Transverse colon (tissue), 4 donors: ENCODE measurements at places on chromosomes 7 and 10.
A peak's percentile ranks its signal among the peaks of the same experiment; 100 is the strongest.

- peak; percentile 27 for DNase-seq
Measured at GRCh38 chr10:80996615-80997193, 459.0 kb downstream of the SH2D4B start.

DNA sequence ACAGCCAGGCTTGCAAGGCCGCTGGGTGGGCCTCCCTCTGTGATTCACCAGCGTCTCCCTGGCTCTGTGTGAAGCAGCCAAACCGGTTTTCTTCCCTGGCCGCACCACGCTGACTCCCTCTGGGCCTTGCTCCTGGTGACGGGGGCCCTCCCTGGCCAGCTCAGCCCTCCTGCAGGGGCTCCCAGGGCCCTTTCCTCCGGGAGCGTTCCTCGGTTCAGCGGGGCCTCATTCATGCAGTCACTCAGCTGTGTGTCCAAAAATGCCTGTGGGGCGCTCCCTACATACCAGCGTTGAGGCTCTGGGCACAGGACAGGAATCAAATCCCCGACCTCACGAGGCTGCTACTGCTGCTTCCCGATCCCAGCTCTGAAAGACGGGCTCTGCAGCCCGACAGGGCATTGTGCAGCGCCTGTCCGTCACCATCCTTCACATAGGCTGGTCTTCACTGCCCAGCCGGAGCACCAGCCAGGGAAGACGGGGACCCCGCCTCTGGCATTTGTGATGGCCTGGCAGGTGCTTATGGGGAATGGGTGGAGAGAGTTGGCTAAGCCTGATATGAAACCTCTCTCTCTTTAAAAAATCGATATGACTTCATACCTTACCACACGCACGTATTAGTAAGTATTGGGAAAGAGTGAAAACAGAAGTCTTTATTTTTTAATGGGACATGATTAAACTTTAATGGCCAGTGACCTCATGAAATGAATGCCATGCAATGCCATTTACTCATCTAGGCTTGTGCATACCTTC, 110.0 kb upstream of the SHH start:
- DNase-seq = peak; percentile 78

GRCh38 chr10:86721232-86721631, 35.2 kb upstream of the BMPR1A start:
- no peak for DNase-seq

GRCh38 chr10:31602541-31603234, 283.7 kb downstream of the ZEB1 start:
- DNase-seq = peak; percentile 58

GRCh38 chr10:72049969-72050781, 38.2 kb downstream of the SPOCK2 start:
- DNase-seq = no peak

DNA sequence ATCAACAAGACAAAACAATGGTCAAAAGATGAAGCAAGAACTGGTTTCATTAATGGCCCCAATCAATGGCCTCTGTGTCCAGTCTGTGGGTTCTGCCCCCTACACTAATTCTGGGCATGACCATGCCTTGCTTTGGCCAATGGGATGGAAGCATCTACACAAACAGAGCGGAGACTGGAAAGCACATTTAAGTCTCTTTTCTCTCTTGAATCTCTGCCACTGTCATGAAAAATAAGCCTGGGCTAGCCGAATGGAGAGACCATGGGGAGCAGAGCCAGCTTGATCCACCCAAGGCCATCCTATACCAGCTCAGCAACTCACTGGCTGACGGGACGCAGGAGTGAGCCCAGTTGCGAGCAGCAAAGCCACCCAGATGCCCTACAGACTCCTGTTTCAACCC, 30.9 kb downstream of the ANKRD16 start:
- DNase-seq = no peak

- DNase-seq = no peak
Measured at GRCh38 chr7:8146788-8147413, 115.1 kb downstream of the ICA1 start.

- no peak for DNase-seq
Measured at GRCh38 chr7:47322731-47323130, 259.2 kb downstream of the TNS3 start.

GRCh38 chr7:128108641-128109423, 77.6 kb upstream of the LRRC4 start:
- DNase-seq = no peak

DNA sequence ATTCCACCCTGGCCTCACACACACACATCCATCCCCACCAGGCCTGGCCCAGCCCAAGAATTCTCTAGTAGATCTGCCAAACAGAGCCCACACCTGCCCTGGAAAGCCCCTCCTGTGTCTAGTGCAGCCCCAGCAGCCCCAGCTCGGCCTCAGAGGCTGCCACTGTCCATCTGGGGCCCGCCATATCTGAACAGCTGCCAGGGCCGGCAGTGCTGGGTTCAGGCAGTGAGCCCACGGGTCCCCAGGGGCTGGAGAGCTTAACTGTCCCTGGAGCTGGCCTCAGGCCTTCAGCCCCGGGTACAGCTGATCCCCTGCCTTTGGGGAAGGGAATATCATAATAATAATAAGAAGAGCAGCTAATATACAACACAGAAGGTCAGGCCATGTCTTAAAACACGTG, 574 bp downstream of the MYL10 start:
- no peak for DNase-seq

- DNase-seq = no peak
Measured at GRCh38 chr7:39683216-39683845, 60.0 kb downstream of the RALA start.

- DNase-seq = no peak
Measured at GRCh38 chr7:101902680-101903514, 85.5 kb downstream of the CUX1 start.

- DNase-seq = no peak
Measured at GRCh38 chr10:44287408-44287807, 97.5 kb downstream of the CXCL12 start.

GRCh38 chr7:117809958-117810357, 63.3 kb downstream of the CTTNBP2 start:
- DNase-seq = no peak

GRCh38 chr10:128306535-128306934, 180.3 kb upstream of the MKI67 start:
- no peak for DNase-seq

DNA sequence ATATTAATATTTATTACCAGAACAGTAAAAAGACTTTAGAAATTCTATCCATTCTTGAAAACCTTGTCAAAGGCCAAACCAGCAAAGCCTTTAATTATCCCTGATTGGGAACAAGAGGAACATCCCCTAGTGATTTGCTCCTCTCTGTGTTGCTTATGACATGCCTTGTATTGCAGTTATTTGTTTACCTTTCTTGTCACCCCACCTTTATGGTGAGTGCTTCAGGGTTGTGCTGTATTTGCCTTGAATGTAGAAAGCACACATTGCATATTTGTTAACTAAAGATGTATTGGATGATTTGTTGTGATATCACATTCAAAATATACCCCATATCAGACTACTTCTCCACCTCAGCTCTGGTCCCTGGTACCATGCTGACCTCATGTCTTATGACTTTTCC, 23.5 kb upstream of the TECTB start:
- DNase-seq = no peak

DNA sequence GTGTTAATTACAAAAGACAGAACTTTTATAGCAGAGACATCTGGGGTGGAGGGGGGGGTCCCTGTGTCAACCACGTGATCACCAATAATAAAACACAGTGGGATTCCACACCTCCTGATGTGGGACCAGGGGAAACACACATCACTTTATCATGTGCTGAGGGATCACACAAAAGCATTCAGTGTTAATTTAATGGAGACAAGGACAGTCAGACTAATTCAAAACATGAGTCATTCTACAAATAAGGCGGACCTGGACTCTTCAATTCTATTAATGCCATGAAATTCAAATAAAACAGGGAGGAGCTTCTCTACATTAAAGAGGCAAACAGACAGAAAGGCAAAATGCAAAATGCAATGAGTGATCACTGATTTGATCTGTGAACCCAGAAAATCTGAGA, 67.3 kb upstream of the PFKP start:
- no peak for DNase-seq

- no peak for DNase-seq
Measured at GRCh38 chr10:73262105-73262730, 9.8 kb upstream of the MRPS16 start.

GRCh38 chr10:43204943-43205671, 61.8 kb downstream of the RASGEF1A start:
- peak; percentile 38 for DNase-seq

- DNase-seq = no peak
Measured at GRCh38 chr10:132938472-132939339, 3.7 kb downstream of the CFAP46 start.

DNA sequence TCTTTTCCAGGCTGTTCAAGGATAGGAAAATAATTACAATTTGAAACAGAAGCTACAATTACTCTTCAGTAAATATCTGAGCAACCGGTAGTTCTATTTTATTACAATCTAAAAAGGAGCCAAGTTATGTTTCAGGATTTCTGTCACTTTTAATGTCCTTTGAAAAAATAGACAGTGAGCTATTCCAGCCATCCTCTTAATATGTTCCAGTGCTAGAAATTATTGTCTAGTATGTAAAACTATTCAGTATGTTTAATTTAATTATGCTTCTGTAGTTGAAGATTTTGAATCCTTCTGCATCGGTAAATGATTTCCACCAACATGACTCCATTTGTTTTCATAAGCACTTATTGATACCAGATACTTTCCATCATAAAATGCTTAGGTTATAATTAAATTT, 129.6 kb upstream of the SEMA3D start:
- no peak for DNase-seq

- DNase-seq = no peak
Measured at GRCh38 chr10:6692856-6693255, 112.8 kb upstream of the PRKCQ start.

- DNase-seq = no peak
Measured at GRCh38 chr7:108848486-108848885, 278.8 kb downstream of the DNAJB9 start.

DNA sequence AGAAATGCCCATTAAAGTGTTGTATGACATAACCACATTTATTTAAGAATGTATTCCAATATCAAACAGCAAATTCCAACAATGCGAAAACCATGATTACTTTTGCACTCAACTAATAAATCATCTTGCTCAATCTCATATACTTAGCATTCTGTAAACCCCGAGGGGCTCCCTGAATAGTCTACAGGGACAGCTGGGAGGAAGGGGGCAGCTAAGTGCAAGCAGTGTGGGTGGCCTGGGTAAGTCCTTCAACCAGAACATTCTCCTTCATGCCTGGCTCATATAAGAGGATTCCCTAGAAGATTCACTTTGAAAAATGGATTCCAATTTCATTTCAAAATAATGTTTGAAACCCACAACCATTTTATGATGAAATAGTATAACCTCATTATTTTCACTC, 355.5 kb downstream of the CDC14C start:
- DNase-seq = no peak

DNA sequence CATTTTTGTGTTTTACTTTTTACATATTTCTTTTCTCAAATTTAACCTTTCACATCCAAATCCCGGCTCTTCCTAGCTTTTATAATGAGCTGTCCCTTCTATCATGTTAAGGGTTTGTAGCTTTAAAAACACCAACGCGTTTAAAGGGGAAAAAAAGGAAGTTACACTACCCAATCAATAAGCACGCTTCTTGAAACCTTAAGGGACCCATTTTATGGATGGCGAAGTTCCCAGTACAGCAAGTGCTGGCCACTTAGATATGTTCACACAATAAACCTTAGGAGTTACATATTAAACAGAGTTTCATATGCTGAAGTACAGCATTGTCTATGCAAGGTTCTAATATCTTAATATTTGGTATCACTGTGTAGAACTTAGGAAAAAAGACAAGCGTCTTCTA, 1.8 kb downstream of the GNG11 start:
- DNase-seq = no peak

GRCh38 chr7:156069891-156070290, 257.6 kb upstream of the SHH start:
- no peak for DNase-seq

DNA sequence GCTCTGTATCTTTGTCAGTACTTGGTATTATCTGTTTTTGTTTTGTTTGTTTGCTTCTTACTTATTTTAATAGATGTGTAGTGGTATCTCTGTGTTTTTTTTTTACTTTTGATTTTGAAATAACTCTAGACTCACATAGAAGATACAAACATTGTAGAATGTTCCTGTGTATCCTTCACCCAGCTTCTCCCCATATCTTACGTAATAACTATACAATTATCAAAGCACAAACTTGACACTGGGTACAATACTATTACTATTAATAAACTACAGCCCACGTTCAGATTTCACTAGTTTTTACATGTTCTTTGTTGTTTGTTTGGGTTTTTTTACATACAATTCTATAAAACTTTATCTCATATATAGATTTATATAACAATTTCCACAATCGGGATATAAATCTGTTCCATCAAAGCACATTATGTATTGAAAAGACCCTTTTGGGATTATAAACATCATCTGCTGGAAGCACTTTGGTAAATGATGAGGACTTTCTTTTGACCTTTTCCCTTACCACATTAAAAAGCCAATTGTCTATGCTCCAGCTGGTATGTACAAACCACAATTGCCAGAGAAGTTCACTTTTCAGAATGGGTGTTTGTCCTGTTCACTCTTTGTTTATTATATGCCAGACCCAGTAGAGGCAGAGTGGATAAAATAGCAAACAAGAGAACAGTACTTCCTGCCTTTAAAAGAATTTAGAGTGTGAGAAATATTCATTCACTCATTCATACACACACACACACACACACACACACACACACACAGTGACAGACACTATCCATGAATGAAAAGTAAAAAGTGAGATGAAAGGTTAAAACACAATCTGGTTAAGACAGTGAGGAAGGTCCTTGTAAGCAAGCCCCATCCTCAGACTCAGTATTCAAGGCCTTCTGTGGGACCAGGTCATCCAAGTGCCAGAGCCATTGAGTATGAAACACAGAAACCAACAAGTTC, 113.0 kb downstream of the SGMS1 start:
- no peak for DNase-seq

GRCh38 chr7:22192801-22193200, 164.2 kb downstream of the RAPGEF5 start:
- no peak for DNase-seq

DNA sequence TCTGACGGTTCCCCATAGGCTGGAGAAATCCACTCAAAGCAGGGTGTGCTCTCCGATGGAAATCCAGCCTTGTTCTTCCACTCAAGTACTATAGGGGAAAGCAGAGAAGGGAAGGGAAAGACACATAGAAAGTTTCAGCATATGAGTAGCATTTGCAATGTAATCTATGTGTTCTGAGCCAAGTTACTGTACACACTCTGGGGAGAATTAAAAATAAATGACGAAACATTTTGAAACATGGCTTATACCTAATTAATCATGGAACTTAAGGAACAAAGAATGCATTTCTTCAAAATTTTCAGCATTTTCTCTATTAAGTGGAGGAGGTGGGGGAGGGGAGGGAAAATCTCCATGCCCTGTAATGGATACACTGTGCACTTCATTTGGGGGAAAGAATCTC, 198.1 kb upstream of the HABP2 start:
- no peak for DNase-seq

- no peak for DNase-seq
Measured at GRCh38 chr7:30996883-30997282, 33.1 kb downstream of the GHRHR start.
